ENCODE measurements at places on chromosomes 3 and 15.

DNA sequence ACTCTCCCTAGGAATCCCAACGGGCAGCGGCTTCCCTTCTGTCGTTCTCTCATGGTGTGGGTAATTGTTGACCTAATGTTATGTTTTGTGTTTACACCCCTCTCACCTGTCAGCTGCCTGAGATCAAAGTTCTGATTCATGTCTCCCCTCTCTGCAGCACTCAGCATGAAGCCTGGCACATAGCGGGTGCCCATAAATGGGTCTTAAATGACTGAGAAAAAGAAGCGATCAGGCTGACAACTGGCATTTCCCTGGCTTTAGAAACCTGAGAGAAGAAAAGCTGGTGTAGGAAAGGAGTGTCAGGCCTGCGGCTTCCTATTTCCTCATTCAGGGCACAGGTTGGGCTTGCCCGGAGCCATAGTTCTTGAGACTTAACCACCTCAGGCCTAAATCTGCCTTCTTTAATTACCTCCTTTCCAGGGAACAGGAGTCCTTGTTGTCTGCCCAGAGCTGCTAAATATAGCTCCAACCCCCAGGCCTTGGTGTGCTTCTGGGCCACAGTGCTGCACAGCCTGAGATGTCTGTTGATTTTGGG, 31.8 kb downstream of the LPP start:
- no peak for DNase-seq

- DNase-seq: no peak
Measured at GRCh38 chr3:174767853-174768382, 91.2 kb upstream of the NAALADL2 start.

DNA sequence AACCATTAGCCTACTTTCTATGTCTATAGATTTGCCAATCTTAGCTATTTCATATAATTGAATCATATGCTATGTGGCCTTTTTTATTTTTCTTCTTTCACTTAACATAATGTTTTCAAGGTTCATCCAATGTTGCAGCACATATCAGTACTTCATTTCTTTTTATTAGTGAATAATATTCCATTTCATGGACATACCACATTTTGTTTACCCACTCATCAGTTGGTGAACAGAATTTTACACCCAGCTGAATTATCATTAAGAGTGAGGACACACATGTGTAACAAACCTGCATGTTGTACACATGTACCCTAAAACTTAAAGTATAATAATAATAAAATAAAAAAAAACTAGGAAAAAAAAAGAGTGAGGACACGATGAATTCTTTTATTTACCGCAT, 81.7 kb upstream of the C3orf80 start:
- no peak for DNase-seq

- no peak for DNase-seq
Measured at GRCh38 chr3:98529856-98530459, 1.8 kb upstream of the GPR15 start.

- DNase-seq: no peak
Measured at GRCh38 chr3:32195995-32196540, 42.4 kb upstream of the CMTM8 start.

- DNase-seq: no peak
Measured at GRCh38 chr3:68817243-68817642, 115.1 kb downstream of the TAFA4 start.

- DNase-seq: no peak
Measured at GRCh38 chr3:151008699-151009098, 36.2 kb upstream of the CLRN1 start.

DNA sequence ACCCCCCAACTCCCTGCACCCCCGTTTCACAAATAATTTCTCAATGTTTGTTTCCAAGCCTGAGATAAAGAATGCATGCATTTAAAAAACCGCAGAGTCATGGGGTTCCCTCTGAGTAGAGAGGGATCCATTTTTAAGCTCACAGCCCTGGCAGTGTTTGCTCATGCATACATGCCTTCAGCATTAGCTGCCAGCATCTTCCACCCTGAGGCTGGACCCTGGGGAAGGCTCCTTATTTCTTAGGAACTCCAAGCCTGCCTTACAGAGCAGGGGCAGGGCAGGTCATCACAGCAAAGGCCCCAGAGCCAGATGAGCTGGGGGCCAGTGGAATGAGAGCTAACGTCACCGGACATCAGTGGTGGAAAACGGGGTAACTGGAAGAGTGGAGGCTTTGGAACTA, 31.3 kb downstream of the TLE3 start:
- no peak for DNase-seq

- DNase-seq: no peak
Measured at GRCh38 chr15:67064607-67065530, 533 bp upstream of the SMAD3 start.

GRCh38 chr3:37219266-37219665, 44.9 kb upstream of the LRRFIP2 start:
- no peak for DNase-seq

- no peak for DNase-seq
Measured at GRCh38 chr3:183252118-183252782, 803 bp upstream of the B3GNT5 start.

- no peak for DNase-seq
Measured at GRCh38 chr15:81945014-81945615, 100.7 kb downstream of the MEX3B start.

- no peak for DNase-seq
Measured at GRCh38 chr15:70152070-70152480, 54.4 kb upstream of the TLE3 start.

DNA sequence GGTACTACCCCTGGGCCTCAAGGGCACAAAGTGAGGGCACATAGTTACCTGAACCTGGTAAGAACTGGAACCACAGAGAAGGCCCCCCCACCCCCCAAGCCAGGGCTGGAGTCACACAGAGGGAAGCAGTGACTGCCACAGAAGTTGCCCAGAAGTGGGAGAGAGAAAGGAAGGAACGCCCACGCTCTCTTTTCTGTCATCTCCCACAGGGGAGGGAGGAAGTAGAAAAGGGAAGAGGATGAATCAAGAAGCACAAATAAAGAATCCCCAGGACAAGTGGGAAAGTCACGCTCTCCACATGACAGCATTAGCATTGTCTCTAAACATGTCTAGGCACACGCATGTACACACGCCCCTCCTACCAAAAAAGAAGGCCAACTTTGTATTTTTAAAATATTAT, 114.7 kb upstream of the FRMD4B start:
- no peak for DNase-seq

DNA sequence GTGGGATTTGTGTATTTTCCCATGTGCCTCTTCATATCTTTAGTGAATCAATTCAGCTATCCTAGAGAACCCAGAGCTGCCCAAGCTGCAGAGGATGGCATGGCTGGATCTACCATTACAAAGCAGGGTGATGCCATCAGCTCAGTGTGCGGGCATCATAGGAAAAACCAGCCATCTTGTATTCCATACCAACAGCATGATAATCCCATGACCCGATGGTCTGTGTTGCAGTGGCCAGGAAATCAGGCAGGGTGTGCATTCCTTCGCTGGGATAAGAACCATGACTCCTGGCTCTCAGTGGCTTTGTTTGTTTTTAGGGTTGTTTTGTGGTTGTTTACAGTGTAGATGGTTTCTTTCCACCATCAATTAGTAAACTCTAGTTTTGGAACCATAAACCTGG, 36.0 kb downstream of the ARHGAP31 start:
- no peak for DNase-seq

GRCh38 chr3:135699741-135700140, 265.8 kb upstream of the PPP2R3A start:
- DNase-seq: no peak

GRCh38 chr3:74584782-74585181, 29.7 kb downstream of the CNTN3 start:
- DNase-seq: no peak

DNA sequence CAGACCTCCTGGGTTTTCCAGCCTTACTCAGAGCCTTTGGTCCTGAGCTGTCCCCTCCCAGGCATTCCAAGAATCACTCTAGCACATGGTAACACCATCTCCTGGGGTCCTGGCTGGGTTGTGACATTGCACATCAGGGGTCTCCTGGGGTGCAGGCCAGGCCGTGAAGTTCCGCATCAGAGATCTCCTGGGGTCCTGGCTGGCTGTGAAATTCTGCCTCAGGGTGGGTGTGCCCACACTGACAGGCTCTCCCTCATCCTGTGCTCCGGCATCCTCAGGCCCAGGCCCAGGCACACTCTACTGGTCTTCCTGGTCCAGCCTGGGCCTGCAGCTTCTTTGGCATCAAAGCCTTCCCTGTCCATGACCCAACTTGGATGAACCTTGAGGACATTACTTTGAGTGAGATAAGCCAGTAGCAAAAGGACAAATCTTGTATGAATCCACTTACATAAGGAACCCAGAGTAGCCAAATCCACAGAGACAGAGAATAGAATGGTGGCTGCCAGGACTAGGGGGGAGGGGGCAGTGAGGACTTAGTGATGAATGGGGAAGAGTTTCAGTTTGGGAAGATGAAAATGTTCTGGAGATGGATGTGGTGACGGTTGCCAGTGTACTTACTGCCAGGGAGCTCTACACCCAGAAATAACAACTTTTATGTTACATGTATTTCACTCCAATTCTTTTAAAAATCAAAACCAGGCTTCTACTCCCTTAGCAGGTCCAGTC, 49.1 kb upstream of the KLF13 start:
- no peak for DNase-seq

DNA sequence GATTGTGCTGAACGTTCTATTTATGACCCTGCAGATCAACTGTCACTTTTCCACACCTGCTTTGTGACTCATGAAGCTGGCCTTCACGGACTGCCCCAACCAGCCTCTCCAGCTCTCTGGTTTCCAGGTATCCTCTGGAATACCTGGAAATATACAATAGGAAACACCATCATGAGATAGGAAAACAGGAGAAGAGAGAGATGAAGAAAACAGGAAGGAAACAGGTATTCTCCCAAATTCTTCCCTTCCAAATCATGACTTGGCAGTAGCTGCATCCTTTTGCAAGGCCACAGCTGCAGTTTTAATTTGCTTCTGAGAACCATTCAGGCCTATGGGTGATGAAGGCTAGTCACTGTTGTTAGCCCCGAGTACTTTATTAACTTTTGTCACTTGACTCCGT, 909.1 kb downstream of the EPHA3 start:
- DNase-seq: no peak

- no peak for DNase-seq
Measured at GRCh38 chr3:3145831-3146230, 19.1 kb downstream of the TRNT1 start.

DNA sequence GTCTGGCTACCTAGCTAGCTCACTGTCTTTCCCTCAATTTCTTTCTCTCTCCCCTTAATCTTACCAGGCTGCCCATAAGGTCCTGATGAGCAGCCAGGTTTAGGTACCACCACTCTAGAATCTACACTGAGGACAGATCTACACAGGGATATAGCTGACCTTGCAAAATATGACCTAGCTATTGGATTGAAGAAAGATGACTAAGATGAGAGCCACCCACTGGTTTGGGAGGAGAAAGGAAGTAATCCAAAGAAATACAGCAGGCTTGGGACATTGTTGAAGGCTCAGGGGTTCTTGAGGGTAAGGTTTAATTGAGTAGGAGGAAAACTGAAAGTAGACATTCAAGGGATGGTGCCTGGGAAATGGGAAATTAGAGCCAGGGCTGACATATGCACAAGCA, 142.0 kb upstream of the TMC3 start:
- no peak for DNase-seq

GRCh38 chr3:197124713-197125112, 95.1 kb upstream of the MELTF start:
- no peak for DNase-seq

DNA sequence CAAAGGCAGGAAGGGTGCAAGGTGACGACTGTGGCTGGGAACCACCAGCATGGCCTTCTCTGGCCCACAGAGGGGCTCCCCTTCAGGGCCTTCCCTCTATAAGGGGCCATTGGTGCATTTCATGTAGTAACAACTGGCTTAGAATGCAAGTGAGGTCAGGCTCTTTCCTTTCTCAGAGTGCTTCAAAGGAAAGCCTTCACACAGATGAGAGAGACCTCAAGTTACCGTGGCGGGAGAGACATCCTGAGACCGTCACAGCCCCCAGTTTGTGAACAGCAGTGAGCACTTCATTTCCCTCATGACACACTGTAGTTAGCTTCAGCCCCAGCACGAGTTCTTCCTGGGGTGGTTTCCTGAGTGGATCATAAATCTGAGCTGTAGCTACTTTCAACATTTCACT, 96.6 kb upstream of the LIMD1 start:
- peak; percentile 3 for DNase-seq

DNA sequence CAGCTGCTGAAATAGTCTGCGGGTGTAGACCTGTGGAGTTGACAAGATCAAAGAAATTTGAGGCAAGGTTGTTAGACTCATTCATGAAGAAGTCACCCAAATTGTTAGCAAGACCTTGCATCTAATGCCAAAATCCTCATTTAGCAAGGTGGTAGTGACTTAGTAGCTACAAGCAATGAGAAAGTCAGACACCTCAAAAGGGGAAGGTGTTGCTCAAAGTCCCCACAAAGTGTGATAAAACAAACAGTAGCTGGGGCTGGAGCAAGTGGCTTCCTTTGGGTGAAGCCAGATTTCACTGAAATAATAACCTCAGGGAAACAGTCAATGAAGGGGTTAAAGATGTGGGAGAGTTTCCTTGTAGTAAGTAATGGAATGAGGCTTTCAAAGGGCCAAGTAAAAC, 44.9 kb downstream of the CD86 start:
- DNase-seq: no peak

DNA sequence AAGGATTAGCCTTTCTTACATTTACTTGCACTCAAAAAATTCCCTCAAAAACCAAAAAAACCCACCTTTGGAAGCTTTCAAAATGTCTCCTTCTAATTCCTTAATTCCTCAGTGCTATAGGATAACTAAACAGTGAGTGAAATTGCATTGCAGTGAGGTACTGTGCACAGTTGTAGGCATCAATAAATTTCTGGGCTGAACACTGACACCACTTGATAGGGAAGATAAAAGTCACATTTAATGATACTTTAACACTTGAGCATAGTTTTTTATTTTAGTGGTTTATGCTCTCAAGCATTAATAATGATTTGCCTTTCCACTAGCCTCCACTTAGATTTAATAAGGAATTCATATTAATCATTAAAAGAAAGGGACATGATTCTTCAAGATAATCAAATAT, 52.3 kb downstream of the MAP2K5 start:
- DNase-seq: no peak

GRCh38 chr15:66503780-66504562, 684 bp downstream of the RPL4 start:
- DNase-seq: no peak

GRCh38 chr15:91182101-91182500, 82.0 kb downstream of the SV2B start:
- no peak for DNase-seq

GRCh38 chr3:169667166-169668071, 3.9 kb upstream of the MECOM start:
- no peak for DNase-seq

- DNase-seq: no peak
Measured at GRCh38 chr3:186651678-186652215, 11.5 kb downstream of the FETUB start.

Measured in stimulated activated CD8-positive, alpha-beta memory T cell treated with anti-CD3 and anti-CD28 coated beads, Interleukin-7, amount 100 ng/mL, for 1 hour (primary cell).